HT-29 (cell line): ENCODE measurements at places on chromosomes 5 and 9.

- no peak for DNase-seq
Measured at GRCh38 chr9:89810431-89810830, 205.6 kb downstream of the GADD45G start.

GRCh38 chr5:110342683-110343082, 383.8 kb downstream of the TMEM232 start:
- DNase-seq = no peak

DNA sequence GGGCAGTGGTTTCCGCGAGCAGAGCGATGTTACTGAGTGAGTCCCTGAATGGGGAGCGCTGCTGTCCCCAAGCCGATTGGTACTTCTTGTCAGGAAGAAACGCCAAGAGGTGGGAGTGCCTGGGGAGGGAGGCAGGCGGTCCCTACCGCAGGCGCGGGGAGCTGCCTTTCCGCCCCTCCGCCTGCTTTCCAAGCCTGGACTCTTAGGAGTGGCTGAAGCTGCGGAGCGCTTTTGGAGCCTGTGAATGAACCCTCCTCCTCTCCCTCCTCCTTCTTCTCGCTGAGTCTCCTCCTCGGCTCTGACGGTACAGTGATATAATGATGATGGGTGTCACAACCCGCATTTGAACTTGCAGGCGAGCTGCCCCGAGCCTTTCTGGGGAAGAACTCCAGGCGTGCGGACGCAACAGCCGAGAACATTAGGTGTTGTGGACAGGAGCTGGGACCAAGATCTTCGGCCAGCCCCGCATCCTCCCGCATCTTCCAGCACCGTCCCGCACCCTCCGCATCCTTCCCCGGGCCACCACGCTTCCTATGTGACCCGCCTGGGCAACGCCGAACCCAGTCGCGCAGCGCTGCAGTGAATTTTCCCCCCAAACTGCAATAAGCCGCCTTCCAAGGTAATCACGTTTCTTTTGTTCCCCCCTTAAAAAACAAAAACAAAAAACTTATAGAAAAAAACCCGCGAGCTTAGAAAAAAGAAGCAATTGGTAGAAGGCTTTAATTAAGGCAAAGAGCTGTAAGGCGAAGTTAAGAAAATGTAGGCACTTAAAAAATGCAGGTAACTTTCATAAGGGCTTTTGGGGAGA, at the start of gene VCAN:
Gene VCAN (plus strand): TSS at position 340 of the 808 bp plus-strand sequence. CDS start 11,775 bp downstream, outside the sequence.
- no peak for DNase-seq

DNA sequence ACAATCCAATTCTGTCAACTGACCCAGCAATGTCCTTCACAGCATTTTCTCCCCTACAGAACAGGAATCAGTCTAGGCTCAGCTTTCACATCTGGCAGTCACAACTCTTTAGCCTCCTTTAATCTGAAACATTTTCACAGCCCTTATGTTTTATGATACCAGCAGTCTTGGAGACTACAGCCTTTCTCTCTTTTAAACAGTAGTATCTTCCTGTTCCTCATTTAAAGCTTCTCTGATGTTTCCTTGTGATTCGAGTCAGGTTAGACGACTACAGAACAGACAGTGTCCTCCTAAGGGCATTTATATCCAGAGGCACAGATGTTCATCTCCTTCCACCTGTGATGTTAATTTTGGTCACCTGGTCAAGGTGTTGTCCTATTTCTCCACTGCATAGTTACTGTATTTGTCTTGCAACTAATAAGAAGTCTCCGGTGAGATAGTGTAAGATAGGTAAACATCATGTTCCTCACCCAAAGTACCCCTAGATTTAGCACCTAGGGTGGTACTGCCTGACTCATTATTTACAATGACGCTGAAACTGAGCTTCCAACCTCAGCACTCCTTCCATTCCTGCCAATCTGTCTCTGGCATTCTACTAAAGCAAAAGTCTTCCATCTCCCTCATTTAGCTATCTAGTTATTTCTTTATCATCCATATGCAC, 20.7 kb downstream of the TTC39B start:
- peak; percentile 5 for DNase-seq
